ENCODE measurements at places on chromosomes 13 and 19.

GRCh38 chr19:13681509-13681908, 82.8 kb upstream of the MRI1 start:
- no peak for DNase-seq

GRCh38 chr19:18503971-18504885, 17.6 kb downstream of the ELL start:
- DNase-seq = no peak

DNA sequence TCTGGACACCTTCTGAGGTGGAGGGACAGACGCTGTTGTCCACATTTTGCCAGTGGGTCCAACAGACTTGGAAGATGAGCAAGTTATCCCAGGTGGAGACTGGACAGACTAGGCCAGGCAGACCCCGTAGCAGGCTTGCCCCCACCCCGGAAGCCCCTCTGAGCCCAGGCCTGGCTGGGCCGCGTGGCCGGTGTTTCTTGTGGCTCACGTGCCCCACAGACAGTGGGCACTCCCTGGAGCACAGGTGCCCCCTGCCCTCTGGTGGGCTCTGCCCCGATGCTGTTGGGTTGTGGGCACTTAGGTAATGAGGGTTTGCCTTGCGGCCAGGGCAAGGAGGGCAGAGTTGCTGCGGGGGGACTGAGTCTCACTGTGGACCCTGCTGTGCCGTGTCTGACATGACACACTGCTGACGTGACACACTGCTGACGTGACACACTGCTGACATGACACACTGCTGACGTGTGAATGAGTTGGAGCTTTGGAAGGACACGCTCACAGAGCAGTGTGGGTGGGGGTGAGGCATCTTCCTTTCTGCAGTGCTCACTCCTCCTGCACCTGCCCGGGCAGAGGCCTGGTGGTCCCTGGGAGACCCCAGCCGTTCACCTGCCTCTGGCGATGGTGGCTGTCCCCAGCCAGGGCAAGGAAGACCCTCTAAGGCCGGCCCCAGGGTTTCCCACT, 25.1 kb downstream of the DOT1L start:
- peak; percentile 13 for DNase-seq

- no peak for DNase-seq
Observed at GRCh38 chr13:113001241-113002140, 32.5 kb downstream of the MCF2L start.

DNA sequence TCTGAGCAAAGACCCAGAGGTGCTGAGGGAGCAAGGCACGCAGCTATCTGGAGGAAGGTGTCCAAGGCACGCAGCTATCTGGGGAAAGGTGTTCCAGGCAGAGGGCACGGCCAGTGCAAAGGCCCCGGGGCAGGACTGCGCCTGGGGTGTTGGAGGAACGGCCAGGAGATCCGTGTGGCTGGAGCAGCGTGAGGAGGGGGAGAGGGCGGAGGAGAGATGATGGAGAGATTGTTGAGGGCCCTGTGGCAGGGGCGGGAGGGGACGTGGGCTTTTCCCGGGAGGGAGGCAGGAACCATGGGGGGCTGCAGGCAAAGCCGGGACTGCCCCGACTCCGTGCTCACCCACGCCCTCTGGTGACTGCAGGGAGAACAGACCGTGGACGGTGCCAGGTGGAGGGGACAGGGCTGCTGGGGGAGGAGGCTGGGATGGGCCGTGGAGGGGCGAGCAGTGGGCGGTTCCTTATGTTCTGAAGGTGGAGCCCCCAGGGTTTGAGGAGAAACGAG, 13.3 kb upstream of the MISP start:
- DNase-seq = peak; percentile 9

Data from activated CD8-positive, alpha-beta memory T cell treated with anti-CD3 and anti-CD28 coated beads for 4 hours (primary cell).